Hematopoietic multipotent progenitor cell (in vitro differentiated cells): ENCODE measurements at places on chromosomes 3 and 15.

DNA sequence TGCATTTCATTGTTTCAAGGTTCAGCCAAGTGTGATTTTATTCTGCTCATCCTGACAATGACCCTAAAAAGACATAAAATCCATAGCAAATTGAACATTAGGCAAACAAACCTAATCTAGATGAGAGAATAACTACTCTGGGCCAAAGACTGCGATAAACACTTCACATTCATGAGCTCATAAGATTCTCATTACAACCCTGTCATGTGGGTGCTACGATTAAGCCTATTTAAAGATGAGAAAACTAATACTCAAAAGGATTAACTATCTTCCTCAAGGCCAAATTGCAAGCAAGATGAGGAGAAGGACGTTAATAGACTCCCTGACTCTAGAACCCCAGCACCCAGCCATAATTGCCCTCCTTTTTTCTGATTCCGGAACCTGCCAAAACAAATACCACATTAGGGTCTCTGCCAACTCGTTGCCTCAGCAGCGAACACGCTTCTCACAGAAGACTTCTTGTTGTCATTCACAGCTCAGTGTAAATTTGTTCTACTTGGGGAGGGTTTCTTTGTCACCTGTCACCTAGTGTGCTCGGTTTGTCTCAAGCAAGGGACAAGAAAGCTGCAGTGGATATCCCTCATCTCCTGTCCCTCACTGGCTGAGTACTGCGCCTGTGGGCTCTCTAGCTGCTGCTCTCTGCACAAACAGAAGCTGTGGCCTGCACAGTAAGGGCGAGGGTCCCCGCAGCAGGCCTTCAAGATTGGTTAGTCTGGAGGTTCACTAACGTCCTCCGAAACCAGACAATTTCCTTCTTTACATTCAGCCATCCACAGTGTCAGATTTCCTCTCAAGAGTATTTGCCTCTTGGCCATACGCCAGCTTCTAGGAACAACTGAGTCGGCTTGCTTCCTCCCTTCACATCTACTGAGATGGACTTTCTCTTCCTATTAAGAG lies 200.0 kb upstream of the UBE2E2 start:
- no peak for DNase-seq

- DNase-seq: no peak
Measured at GRCh38 chr3:68057637-68058320, 403.4 kb upstream of the SUCLG2 start.

- DNase-seq: no peak
Measured at GRCh38 chr15:37098468-37099318, 1.7 kb downstream of the MEIS2 start.

DNA sequence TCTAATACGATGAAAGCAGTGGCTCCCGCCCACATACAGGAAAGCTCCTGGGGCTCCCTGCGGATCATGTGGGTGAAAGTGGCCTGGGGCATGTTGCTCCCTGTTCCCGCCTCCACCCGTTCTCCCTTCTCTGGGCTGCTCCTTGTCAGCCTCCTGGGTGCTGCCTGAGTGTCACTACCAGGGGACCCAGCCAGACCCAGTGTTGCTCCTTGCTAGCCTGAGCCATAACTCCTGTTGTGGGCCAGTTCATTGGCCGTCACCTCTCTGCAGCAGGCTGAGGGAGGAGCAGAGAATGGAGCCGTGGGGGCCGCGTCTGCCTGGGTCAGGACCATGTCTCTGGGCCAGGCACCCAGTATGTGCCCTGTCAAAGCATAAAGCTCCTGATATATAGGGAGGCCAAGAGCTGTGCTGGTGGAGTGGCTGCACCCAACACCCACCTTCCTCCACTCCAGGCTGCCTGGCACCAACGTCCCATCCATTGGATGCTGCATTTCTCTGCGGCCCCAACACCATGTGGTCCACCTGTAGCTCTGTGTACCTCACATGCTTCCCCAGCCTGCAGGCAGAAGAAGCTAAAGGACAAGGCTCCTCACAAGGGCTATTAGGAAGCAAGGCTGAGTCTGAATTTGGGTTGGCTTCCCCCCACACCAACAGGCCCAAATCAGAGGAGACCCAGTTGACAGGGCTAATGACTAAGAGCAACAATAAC lies 40.5 kb downstream of the KLF13 start:
- DNase-seq: no peak

- no peak for DNase-seq
Measured at GRCh38 chr3:137687181-137687879, 76.8 kb upstream of the SOX14 start.

DNA sequence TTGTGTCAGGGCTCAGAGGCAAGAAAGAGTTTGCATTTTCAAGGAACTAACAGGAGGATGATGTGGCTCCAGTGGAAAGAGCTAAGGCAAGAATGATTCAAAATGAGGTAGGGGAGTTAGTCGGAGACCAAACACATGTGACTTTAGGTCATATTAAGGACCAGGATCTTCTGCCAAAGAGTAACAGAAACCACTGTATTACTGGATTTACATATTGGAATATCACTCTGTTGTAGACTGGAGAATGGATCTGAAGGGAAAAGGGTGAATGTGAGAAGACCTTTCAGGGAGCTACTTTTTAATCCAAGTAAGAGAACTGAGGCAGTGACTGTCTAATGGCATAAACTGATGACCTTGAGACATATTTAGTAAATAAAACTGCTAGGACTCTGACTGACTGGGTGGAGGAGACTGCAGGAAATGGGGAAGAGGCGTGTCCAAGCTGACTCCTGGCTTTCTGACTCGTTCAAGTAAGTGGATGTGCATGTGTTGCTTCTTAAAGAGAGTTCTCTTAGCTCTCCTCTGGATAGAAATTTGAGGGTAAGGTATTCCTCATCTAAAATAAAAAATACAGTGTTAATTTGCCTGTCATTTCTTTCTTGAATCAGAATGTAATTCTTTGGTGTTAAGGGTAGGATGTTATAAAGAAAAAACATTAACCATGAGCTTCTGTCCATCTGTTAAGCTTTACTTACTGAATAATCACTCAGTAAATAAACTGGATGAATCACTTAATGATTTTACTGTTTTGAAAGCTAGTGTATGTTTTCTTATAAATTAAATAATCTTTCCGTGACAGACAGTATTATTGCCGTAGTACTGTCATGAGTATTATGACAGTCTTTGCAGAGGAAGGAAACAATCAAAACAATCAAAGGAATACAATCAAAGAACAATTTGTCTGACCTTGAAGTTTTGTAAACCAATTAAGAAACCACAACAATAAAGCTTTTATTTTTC lies 58.3 kb upstream of the CFAP20DC start:
- no peak for DNase-seq

- DNase-seq: no peak
Measured at GRCh38 chr3:29067007-29067406, 213.9 kb upstream of the RBMS3 start.

- DNase-seq: no peak
Measured at GRCh38 chr15:58447271-58448010, 15.7 kb downstream of the LIPC start.

DNA sequence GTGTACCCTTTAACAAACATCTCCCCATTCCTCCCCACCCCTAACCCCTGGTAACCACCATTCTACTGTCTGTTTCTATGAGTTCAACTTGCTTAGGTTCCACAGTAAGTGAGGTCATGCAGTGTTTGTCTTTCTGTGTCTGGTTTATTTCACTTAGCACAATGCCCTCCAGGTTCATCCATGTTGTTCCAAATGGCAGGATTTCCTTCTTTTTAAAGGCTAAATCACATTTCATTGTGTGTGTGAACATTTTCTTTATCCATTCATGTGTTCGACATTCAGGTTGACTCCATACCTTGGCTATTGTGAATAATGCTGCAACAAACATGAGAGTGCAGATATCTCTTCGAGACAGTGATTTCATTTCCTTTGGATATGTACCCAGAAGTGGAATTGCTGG lies 62.7 kb downstream of the TJP1 start:
- DNase-seq: no peak

DNA sequence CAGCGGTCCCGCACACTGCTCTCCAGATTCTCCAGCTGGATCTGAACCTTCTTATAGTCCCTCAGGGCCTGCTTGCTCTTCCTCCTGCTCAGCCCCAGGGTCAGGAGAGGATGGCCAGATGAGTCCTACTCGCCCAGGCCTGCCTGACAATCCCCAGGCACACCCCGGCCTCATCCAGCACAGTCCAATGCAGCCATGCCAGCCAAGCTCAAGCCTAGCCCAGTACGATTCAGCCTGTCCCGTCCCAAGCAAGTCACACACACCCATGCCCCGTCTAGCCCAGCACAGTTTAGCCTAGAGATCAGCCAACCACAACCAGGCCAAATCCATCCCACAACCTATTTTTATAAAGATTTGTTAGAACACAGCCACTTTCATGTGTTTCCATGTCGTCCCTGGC lies 16.8 kb downstream of the PLXNB1 start:
- no peak for DNase-seq
